Body of pancreas (tissue), 4 donors: ENCODE measurements at places on chromosomes 5 and 9.

DNA sequence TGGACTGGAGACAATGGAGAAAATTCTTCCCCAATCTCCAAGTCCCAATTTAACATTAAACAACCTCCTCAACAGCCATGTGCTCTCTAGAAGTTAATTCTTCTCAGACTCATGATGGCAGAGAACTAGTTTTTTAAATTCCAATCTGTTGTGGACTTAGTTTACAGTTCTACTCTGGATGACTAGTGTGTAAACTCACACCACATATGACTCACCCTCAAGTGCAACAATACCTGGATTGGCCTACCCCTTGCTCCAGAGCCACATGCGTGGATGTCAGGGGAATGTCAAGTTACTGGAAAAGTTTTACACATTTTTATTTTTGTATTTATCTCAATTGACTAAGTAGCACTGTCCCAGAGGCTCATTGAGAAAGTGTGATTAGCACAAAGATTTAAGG, 136.0 kb upstream of the EFNA5 start:
- no peak for DNase-seq

GRCh38 chr5:124619121-124619520, 127.3 kb downstream of the ZNF608 start:
- DNase-seq, result no peak

- no peak for DNase-seq
Observed at GRCh38 chr9:120360510-120360909, 219.5 kb downstream of the CDK5RAP2 start.

GRCh38 chr9:700365-701282, 140.9 kb upstream of the DMRT1 start:
- no peak for DNase-seq

DNA sequence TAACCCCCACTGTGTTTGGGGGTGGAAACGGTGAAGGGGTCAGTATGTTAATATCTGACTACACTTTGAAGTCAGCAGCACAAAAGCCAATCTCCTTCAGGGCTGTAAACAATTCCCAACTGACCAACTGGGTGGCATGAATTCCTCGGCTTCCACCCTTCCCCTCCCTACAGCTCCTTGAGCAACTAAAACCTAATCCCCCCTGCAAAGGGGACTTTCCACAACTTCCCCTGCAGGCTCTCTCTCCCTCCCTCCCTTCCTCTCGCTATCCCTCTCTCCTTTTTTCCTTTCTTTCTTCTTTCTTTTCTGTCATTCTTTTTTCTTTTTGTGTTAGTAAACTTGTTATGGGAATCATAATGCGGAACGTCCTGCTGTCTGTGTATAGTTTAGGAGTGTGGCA, 65.1 kb upstream of the PTCH1 start:
- no peak for DNase-seq

DNA sequence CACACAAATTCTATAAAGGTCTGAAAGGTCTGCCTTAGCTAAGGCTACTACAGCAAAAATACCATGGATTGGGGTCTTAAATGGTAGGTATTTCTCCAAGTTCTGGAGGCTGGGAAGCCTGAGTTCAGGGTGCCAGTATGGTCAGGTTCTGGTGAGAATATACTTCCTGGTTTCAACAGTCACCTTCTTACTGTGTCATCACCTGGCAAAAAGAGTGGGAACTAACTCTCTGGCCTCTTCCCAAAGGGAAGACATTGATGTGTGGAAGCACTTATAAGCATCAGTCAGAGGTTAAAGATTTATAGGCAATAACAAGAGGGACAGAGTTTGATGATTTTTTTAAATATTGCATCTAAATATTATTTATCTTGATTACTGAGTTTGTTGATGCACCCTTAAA, 53.0 kb downstream of the ZNF622 start:
- no peak for DNase-seq

DNA sequence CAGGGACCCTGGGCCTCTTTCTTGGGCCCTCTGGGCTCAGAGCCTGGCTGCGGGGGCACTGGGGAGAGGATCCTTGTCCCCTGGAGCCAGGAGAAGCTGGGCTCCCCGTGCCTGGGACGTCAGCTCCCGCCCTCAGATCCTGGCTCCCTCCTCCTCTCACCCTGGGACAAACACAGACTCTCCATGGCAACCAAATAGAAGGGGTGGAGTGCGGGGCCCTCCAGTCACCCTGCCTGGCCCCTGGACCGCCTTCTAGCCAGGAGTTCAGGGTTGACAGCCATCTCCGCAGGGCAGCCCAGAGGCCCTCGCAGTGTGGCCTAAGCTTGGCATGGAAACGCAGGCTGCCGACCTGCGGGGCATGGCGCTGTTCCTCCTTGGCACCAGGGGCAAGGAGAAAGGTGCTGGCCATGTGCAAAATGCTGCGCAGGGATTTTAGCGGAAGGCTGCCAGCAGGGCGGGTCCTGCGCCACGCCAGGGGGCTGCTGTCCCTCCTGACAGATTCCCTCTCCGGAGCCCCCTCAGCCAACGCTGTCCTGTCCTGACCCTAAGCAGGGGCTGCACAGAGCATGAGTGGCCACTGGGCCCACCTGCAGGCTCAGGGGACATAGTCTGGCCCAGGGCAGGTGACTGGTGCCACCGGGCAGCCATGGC, 1.0 kb downstream of the ZDHHC11 start:
- DNase-seq, result no peak

DNA sequence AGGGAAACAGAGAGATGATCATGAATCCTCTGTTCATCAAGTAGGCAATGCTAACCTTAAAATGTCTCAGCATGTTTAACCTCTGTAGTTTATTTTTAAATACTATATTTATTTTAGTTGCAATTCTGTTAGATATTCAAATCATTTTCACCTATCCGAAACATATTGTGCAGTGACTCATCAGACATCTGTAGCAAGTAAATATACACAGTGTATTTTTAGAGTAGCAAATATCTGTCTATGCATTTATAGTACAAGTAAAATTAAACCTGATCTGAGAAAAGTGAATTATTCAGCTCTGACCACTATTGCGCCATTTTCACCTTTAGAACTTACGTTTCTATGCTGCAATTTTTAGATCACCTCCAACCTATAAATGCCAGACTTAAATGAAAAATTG, 24.3 kb upstream of the TUSC1 start:
- DNase-seq, result no peak

DNA sequence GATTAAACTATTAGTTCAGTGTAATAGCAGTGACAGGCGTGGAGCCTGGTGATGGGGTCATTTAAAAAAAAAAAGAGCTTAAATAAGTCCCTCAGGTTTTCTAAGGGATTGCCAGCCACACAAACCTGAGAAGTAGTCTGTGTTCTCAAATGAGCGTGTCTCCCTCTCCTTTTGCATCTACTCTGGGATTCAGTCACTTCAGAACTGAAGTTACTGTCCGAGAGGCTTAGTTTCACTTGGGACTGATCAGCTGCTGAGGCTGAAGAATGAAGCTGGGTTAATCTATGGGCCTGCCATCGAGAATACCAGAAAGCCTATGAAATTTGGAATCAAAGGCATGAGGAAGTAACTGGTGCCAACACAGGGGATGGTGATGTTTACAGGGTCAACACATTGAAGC, 310.1 kb downstream of the ADAMTS6 start:
- DNase-seq, result no peak

DNA sequence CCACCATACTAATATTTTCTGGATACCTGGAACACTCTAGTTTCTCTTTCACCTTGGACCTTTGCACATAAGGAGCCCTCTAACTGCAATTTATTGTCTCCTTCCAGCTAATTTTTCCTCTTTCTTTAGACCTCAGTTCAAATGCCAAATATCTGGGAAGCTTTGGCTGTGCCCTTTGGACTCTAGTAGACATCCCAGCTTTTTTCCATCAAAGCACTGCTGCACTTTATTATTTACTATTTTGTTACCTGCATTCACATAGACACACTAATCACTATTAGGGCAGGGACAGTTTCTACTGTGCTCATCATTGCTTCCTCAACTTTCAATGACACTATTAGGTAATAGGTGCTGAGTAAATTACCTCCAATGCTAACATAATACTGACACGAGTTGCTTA, 2.1 kb downstream of the RIGI start:
- no peak for DNase-seq

- DNase-seq, result no peak
Observed at GRCh38 chr5:174090129-174090528, 44.6 kb downstream of the NSG2 start.

DNA sequence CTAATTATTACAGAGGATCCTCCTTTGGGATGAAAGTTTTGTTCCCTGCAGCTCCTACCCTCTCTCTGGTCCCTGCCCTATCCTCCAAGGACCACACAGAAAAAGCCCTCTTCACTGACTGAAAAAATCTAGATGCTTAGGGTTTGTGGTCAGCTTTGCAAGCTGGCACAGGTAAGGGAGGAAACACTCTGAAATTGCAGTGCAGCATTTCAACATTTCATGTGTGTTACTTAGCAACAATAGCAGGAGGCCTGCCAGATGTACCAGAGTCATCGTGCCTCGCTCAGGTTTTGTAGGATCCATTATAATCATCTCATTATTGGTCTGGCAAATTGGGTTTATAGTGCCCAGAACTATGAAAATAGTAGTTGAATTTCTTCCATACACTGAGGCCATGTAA, 109.5 kb downstream of the PALM2AKAP2 start:
- DNase-seq, result no peak

DNA sequence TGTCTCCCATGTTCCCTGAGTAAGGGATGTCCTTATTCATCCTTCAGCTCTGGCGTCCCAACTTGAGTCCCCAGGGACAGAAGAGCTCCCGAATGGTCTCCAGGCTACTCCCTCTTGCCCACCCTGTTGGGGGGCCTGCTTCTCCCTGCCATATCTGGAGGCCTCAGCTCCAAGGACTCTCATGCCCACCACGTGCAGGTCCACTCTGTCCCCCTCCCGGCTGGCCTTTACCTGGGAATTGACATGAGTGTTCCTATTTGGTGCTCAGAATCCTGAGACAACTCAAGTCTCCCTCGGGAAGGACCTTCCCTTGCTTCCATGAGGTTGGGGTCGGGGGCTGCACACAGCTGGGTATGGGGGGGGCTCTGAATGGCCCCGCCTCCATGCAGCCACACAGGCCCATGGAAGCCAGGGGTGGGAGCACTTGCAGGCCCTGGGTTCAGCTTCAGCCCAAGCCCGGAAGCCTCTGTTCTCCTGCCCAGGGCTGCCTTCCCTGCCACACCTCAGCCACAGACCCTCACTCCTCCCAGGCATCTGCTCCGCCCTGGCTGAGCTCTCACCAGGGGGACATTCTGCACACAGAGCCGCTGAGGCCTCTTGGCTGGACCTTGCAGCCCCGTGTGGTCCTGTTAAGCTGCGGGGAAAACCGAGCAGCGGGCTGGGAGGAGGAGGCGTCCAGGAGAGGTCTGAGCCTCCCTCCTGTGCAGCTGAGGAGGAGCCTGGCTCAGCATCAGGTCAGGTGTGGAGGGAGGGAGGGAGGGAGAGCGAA, 121.9 kb downstream of the PHF2 start:
- DNase-seq, result no peak

DNA sequence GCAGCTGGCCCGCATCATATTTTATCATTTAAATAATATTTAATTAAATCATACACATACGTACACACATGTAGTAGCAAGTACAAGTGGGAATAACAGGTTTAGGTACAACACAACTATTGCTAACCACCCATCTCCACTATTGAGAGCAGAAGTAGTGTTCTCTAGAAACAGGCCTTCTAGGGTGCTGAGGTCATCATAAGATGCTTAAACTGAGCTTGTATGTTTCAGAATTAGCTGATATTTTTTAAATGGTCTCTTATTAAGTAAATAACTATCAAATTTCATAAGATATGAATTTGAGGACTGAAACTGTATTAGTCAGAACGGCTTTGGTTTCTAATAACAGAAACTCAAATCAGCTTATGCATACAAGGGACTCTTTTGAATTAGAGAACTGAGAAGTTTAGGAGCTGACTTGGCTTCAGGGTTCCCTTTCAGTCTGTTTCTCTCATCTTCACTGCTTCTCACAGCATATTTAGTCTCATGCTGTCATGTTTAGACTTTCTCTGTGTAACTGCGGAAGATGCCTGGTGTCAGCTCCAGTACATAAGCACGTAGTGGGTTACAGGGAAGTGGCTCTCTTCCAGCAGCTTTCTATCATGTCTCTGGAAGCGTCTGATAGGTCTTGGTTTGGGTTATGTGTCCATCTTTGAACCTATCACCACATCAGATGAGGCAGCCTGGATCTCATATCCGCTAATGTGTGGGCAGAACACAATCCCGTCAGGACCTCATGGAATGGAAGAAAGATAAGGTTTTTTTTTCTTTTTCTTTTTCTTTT, 25.0 kb upstream of the OCLN start:
- no peak for DNase-seq

DNA sequence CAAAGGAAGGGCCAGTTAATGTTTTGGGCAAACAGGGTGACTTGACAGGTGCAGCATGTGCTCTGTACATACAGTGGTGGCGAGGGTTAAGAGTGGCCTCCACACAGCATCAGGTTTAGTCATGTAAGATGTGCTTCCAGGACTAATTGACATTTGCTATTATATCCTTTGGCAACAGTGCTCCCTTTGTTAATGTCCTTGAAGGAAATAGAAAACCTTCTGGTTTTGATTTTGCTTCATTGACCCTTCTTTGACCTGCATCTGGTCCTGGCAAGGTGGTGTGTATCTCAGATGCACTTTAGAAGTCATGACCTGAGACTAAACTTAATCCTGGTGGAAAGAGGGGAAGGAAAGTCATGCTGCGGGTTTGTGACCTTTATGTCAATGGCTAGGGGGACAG, 440.0 kb downstream of the ENC1 start:
- no peak for DNase-seq

DNA sequence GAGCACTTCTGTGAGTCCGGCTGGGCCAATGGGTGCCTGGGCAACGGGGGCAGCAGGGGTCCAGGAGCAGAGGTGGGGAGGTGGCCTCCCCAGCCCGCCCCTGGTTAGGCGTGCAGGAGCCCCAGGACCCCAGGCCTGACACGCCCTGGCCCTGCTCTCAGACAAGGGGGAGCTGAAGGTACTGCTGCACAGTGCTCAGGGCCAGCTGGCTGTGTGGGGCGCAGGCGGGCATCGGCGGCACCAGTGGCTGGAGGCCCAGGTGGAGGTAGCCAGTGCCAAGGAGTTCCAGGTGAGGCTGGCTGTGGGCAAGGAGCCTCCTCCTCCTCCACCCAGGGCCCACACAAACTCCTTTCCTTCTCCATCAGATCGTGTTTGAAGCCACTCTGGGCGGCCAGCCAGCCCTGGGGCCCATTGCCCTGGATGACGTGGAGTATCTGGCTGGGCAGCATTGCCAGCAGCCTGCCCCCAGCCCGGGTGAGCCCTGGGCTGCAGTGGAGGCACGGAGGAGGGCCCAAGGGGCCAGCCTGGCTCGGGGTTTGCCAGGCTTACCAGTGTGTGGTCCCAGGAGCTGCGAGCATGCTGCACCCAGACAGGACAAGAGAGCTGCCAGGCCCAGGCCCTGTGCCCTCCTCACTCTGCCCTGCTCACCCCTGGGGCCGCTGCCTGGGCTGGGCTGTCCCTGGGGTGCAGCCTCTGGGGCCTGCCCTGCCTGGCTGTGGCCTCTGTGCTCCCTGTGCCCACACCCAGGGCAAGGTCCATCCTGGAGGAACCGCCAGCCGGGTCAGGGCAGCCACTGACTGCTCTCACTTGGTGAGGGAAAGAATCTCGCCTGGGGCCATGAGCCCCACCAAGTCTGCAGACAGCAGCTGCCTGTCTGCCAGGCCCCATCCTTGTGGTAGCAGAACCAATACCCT, 7.0 kb downstream of the MAMDC4 start:
- peak; percentile 92 for DNase-seq
